ENCODE measurements at places on chromosomes 12 and 14. TPM values are rescaled to one million over a fixed set of nuclear protein-coding genes. Genes with fewer than 3 reads are reported as not detected.

- no peak for DNase-seq
Measured at GRCh38 chr12:113439606-113440030, 17.4 kb downstream of the SDSL start.

DNA sequence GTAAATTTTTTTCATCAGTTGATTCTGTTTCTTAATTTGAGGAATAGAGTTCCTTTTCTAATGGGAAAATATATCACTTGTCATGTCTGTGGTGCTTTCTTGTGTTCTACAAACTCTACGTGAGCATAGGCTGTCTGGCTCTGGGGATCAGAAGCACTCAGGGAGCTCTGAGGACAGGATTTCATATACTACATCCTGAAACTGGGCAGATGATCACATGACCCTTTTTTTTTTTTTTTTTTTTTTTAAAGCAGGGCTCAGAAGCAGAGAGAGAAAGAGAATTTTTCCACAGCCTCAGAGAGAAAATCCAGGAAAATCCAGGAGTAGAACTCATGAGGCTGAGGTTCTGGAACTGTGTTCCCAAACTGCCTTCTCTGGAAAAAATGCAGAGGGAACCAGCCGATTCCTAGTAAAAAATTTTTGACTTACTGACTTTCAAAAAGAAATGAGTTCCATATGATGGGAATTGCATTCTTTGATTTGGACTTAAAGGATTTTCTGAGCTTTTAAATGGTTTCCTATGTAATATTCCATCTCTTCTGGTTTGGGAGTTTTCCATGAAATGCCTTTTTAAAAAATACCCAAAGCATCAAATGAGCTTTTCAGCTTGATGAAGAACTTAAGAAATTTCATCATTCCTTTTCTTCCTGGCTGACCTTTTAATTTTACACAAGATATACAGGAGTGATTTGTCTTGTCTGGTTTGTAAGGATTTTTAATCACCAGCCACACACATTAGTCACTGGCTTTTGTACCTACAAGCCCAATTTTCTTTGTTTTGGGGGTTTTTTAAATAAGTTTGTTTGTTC is 183.1 kb upstream of the HIF1A start:
- no peak for DNase-seq

DNA sequence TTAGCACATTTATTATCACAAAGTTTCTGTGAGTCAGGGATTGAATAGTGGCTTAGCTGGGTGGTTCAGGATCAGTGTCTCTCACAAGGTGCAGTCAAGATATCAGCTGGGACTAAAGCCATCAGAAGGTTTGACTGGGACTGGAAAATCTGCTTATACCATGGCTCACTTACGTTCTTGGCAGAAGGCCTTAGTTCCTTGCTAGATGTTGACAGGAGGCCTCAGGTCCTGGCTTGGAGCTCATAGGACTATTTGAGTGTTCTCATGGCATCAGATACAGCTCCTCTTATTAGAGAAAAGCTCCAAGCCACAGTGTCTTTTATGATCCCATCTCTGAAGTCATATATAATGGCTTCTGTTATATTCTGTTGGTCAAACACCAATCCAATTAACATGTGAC is 127.3 kb downstream of the SLC6A15 start:
- no peak for DNase-seq

GRCh38 chr12:2645460-2645859 is 149.3 kb upstream of the FKBP4 start:
- DNase-seq = no peak

- DNase-seq = no peak
Measured at GRCh38 chr12:54412348-54412747, 6.7 kb downstream of the ITGA5 start.

DNA sequence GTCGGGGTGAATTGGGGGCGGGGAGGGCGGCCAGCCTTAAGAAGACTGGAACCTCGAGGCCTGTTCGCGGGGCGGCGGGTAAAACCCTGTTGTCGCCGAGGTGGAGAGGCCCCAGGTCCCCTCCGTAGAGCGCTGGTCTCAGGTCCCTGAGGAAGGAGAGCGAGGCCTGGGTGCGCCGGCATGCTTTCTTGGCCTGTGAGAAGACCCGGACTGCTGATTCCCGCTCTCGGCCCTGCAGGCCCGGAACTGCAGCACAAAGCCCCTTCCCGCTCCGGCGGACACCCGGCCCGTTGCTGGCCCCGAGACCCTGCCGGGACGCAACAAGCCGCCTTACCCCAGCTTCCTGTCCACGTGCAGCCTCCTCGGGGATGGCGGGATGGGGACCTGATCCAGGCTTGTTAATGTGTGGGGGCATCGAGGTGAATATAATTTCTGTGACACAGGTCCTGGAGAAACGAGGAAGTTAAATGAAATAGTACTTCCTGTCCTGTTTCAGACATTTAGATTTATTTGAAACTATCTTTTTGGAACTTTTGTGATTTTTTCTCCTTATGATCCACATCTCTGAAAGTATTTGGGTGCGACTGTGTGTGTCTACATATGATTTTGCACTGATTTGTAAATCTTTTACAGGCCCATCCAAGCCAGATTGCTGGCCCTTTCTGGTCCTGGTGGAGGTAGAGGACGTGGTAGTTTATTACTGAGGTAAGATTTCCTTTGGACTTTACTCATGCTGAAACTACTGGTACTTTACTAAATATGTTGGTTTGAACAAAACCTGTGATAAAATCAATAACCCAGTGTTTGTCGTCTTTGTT is 600 bp downstream of the PNN start:
- DNase-seq = no peak

- DNase-seq = no peak
Measured at GRCh38 chr12:114678028-114678427, 5.9 kb downstream of the TBX3 start.

DNA sequence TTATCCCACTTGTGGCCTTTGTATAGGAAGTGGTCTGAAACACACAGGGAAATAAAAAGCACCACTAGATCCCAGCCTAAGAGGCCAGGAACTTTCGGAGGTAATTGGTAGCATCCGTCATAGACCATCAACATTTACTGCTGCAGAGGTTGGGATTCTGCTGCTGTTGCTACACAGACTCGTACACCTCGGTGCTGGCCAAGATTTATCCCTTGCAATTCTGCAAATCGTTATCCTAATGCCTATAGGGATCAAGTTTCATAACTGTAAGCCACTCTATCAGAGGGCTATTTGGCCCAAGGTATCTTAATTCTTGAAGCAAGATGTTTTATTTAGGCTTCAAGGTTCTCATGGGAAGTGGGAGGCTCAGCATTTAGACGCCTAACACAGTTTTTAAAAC is 913.6 kb downstream of the GALC start:
- no peak for DNase-seq

DNA sequence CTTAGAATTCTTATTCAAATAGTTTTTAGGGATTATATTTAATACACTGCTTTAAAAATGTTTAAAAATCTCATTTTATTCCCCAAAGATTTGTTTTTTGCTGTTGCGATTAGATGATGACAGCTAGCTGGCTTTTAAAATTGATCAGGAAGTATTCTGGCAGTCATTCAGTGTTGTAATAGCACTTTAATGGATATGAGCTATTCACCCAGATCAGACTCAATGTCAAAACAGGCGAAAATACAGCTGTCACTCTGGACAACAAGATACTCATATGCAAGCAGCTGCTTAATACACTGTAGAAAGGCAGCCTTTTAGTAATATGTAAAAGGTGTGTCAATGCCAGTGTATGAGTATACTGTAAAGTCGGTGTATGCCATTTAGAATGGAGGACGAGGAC is 91.7 kb downstream of the NPAS3 start:
- no peak for DNase-seq

MFAP5 gene
- total RNA-seq = not detected

KRT77 gene
- total RNA-seq = not detected
